ENCODE measurements at places on chromosomes 4 and X.
A peak's percentile ranks its signal among the peaks of the same experiment; 100 is the strongest.

DNA sequence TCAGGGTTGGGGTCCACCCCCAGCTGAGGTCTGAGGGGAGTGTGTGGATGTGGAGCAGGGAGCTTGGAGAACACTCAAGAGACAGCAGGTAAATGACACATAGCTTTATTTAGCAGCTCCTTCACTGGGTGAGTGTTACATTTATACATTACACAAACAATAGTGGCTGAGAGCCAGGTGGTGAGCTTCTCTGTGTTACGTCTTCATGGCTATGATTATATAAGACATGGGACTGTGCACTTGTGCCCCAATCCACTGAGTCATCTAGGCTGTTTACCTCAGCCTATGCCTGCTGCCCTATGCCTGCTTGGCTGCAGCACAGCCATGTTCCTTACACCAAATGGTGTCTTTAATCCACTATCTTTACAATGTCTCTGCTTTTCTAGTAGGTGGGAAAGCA, 459.6 kb downstream of the AFF2 start:
- no peak for DNase-seq

- DNase-seq, result no peak
Observed at GRCh38 chrX:111102636-111103035, 6.6 kb downstream of the PAK3 start.

GRCh38 chrX:153766871-153767673, 3.0 kb downstream of the PLXNB3 start:
- DNase-seq, result no peak

GRCh38 chr4:150238591-150238990, 160.3 kb downstream of the DCLK2 start:
- no peak for DNase-seq

DNA sequence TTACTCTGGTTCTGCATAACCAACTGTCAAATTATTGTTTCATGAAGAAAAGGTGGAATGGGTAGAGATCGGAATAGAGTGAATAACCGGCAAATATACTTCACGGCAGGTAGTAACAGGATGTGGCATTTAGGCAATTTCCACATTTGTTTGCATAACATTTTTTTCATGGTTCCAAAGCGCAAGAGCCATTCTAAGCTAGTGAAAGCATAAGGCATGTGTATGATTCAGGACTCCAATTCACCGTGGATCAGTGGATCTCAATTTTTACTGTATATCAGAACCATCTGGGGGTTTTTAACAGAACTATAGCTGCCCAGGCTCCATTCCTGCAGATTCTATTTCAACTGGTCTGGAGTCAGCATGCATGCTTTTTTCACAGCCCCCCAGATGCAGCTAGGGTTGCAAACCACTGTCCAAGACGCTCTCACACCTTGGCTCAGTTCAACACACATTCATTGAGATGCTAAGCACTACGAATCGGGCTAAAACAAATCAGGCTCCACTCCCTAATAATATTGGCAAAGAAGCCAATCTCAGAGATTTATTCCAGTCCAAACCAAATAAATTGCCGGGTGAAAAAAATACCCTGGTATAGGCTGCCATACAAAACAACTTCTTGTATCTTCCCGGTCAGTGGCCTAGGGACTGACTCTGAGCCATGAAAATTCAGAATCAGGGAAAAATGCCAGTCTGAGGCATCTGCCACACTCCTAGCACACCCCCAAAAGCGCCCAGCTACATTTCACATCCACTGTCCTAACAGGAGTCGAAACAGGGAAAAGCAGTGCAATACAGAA, 30.0 kb downstream of the AFAP1 start:
- no peak for DNase-seq

- DNase-seq, result peak; percentile 63
Observed at GRCh38 chrX:104922206-104922621, 298.3 kb downstream of the TEX13A start.

GRCh38 chr4:119310826-119311225, 11.1 kb downstream of the FABP2 start:
- no peak for DNase-seq

DNA sequence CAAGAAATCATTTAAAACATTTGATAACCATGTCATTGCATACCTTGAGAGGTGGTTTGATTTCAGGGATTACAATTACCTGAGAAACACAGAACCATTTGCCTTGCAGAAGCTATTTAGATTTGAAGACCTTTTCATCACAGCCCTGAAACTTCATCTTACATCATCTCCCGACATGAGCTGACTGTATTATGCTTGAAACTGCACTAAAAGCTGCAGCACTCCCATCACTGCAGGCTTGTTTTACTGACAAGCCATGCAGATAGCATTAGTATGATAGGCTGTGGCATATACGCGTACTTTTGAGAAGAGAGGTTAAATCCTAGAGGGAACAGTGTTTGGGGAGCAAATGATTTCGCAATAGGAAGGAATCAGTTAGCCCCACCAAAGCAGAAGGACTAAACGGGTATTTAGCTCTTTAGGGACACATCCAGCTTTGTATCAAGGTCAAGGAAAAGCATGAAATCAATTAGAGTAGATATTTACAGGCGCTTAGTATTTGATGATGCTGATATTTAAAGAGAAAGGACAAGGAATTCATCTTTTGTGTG, 133.2 kb upstream of the DIAPH2 start:
- no peak for DNase-seq

DNA sequence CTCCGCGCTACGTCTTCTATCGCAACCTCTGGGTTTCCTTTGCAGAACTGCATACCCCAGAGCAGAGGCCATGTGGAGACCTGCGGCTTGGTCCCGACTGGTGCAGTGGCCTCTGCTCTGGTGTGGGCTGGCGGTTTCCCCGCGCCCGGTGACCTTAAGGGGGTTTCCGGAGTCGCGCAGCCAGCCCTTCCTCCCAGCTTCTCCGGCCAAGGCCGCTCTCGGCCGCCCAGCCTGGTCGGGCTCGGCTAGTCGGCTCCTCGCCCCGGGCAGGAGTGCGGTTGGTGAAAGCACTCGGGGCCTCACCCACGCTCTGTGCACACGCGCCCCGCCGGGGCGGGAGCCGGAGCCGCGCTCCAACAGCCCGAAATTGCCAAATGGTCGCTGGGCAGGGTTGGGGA, 84.9 kb downstream of the BCOR start:
- DNase-seq, result no peak

GRCh38 chr4:184750926-184751584, 17.2 kb upstream of the CENPU start:
- DNase-seq, result no peak

DNA sequence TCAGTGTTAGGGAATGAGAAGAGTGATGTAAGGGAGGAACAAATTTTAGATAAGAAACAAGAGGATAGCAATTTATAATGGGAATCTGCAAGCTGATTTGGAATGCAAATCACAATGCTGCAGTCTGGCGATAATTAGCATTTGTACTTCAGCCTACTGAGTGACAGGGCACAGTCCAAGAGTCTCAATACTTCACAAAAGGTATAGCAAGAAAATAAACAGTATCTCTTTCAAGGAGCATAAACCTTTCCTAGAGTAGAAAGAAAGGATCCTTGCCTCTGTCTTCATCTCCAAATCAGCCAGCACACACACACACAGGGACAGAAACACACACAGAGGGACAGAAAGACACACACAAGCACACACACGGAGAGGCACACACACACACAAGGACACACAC, 1.1 kb upstream of the GPM6A start:
- no peak for DNase-seq

DNA sequence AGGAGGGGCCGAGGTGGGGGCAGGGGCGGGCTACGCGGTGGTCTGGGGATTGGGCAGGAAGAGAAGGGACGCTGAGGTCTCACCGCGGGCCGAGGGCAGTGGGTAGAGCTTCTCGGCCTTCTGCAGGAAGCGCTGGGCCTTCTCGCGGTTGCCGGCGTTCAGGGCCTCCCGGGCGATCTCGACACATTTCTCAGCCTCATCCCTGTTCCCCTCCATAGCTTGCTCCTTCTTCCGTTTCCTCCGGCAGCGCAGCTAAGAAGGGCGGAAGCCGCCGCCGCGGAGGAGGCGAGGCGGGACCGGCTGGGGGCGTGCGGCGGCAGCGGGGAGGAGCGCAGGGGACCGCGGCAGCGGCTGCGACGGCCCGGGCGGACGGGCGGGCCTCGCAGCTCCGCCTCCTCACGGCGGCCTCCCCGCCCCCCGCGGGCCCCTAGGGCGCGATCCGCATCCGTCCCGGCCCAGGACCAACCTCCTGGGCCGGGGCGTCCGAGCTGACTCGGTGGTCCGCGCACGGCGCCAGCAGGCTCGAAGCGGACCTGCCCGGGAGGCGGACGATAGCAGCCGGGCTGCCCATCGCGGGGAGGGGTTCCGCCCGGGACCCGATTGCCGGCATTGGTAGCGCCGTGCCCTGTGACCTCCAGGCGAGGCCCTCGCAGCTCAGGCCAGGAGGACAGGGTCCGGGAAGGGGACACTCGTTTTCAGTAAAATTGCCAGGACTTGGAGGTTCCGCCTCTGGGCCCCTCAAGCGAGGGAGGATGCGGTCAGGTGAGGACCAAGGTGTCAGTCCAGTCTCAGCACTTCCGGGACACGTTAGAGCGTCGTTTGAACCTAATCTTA, at the start of gene DNAJB14:
Gene DNAJB14, minus strand, starts transcription at position 263 of the 834 bp plus-strand sequence. Its CDS starts 47 bp downstream, at position 216.
- peak; percentile 83 for DNase-seq

DNA sequence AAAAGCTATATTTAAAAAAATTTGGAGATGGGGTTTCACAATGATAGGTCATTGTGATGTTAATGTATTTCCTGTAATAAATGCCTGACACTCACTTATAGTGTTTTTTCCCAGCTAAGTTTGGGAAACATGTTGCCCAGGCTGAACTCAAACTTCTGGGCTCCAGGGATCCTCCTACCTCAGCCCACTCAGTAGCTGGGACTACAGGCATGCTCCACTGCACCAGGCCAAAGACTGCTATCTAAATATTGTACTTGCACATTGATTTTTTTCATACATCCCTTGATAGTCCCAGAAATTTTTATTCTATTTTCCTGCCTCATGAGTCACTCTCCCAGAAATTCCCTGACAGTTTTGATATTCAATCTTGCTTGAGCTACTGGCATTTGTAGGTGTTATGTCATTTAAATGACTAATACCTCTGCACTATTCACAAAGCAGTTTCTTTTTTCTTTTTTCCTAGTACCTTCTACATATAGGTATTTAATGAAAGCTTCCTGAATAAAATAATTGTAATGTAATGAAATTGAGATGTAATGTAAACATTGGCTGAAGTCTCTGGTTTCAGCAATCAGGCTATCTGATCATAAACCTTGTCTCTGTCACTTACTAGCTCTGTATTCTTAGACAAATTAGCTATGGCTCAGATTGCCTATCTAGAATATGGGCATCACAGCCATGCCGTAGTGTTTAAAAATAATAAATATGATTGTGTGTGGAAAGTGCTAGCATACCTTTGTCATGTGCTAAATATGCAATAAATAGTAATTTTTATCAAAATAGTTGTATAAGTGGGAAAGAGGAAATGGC, 1973.0 kb upstream of the AGA start:
- no peak for DNase-seq

DNA sequence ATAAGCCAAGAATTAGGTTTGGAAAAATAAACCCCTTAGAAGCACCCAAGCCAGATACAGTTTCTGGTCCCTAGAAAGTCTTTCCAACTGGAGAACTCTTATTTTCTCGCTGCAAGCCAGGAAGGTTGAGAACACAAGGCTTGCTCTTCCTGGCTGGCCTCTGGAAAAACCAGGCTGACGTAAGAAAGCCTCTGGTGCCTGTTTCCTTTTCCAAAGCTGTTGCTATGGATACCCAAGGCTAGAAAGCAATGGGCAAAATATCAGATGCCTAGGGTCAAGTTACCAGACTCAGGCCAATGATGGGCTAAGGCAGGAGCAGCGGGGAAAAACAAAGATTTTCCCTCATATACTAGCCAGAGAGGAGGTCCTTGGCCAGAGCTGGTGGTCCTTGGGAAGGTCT, 281.6 kb downstream of the KLHL13 start:
- no peak for DNase-seq

- DNase-seq, result no peak
Observed at GRCh38 chr4:152508386-152508785, 27.5 kb downstream of the FBXW7 start.

DNA sequence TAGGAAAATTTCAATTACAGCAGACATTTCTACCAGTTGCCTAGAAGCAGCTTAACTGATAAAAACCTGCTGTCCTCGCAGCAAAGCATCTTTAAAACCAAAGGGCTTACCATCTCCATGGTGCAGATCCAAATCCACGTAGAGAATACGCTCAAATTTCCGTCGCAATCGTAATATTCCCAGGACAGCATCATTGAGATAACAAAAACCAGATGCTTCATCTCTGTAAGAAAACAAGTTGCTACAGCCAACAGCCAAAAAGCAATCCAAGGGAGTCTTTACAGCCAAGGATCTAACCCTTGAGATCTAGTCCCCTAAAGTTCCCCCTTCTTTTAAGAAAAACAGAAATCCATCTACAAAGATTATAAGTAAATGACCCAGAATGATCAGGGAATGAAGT, 77.6 kb downstream of the HDAC8 start:
- no peak for DNase-seq

- no peak for DNase-seq
Observed at GRCh38 chrX:20224814-20225487, 41.8 kb downstream of the RPS6KA3 start.

- DNase-seq, result no peak
Observed at GRCh38 chr4:4585012-4585670, 43.3 kb upstream of the STX18 start.

DNA sequence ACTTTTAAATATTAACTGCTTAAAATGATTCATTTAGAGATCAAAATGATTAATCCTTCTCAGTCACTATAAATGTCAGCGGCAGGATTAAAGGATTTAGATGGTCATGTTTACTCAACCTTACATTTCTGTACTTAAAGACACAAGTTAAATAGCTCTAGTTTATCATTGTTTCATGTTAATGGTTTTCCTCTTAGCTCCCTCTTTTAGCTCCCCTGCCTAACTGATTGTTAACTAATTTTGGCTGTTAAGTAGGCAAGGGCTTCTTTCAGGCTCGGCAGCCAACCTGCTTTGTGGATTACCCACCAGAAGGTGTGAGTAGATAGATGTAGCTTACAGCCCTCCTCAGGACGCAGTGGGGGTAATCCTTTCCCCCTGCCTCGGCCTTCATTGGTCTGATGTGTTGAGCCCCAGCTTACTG, 96.0 kb downstream of the TENM3 start:
- no peak for DNase-seq

DNA sequence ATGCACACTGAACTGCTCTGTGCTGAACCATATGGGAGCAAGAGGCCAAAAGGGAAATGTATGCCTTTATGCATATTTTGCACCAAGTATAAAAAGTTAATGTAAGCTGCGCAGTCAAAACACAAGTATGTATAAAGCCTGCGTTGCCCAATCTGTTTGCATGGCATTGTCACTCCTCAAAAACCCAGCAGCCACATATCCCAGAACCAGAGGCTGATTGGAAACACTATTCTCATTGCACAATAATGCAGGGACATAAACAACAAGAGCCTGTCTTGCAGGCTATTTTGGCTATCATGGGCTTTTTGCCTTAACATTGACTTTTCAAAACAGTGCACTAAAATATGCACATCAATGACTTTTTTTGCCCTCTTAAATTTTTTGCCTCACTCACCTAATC, 5.1 kb upstream of the ASB9 start:
- DNase-seq, result no peak

Measured in central memory CD4-positive, alpha-beta T cell (primary cell).